Activated CD8-positive, alpha-beta memory T cell treated with anti-CD3 and anti-CD28 coated beads for 24 hours (primary cell): ENCODE measurements at places on chromosomes 13 and 19.

DNA sequence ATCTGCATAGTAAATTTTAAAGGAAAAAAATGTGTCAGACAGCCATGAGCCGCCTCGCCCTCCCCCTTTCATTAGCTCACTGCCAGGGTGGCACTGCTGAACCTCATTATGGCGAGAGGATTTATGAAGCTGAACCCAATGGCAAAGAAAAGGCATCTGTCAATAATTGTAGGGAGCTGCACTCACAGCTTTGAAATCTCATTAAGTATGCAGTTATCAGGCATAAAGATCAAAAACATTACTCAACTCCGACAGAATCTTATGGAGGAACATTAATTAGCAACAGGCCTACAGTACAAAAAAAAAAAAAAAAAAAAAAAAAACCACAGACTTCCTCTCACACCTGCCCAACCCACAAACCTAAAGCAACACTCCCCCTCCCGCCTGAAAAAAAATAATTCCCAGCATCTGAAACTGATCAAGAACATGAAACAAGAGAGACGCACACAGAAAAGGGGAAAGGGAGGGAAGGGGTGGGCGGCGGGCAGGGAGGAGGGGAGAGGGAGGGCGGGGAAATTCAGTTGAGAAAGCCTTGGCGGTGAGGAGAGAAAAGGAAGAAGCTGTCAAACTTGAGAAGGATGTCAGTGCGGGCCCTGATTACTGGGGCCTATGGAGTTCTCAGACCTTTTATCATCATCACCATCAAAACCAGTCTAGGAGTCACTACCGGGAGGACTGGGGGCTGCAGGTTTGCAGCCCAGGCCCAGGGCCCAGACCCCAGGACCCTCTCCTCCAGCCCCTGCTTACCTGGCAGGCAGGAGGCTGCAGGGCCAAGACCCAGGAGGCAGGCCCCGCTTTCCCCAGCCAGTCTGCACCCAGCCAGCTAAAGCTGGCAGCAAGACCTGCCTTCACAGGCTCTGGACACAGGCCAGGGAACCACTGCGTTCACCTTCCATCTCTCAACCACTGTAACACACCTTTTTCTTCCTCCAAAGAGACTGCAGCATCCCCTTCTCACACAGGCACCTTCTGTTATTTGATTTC lies 8.9 kb downstream of the TSHZ3 start:
- DNase-seq: no peak

- DNase-seq: peak; percentile 81
Measured at GRCh38 chr19:7928741-7929701, 3.1 kb upstream of the CTXN1 start.

DNA sequence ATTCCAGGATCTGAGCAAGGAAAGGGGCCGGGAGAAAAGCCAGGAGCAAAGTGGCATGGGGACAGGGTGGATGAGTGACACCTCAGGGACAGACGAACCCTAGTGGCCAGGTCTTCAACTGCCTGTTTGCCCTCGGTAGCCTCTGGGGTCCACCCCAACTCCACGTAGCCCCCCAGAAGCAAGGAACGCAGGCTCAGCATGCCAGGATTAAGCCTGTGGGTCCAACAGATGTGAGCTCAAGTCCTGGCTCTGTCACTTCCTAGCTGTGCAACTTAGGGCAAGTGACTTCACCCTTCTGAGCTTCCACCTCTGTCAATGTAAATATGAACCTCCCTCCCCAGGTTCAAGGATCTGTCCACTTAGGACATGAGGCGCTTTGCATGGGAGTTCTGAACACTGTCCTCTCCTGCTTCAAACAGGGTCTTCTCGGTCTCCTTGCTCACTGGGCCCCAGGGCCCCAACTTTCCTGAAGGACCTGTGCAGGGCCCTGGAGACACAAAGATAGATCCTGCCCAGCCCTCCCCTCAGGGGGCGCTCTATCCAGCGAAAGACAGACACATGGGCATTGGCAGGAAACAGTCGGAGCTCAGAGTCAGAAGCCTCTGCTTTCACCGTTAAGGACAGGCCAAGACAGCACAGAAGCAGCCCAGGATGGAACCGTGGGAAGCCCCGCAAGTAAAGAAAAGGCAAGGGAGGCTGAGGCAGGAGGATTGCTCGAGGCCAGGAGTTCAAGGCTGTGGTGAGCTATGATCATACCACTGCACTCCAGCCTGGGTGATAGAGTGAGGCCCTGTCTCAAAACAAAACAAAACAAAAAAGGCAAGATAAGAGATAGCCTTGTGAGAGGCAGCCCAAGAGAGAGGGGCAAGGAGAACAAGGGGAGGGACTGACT lies 13.2 kb downstream of the SYDE1 start:
- no peak for DNase-seq

DNA sequence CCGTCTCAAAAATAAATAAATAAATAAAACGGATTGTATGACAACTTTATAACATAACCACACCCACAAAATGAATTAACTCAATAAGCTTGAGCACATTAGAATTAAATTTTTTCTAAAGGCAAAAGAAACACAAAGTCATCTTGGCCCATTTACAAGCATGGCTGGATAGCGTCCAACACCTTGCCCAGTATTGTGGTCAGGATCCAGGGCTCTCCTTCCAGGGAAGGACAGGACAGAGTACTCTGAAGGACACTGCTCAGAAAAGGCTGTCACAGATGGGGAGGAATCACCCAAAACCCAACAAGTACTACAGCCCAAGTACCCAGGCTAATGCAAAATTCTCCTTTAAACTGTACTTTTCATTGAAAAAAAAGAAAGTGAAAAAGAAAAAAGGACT lies 27.1 kb downstream of the SUGP2 start:
- no peak for DNase-seq

DNA sequence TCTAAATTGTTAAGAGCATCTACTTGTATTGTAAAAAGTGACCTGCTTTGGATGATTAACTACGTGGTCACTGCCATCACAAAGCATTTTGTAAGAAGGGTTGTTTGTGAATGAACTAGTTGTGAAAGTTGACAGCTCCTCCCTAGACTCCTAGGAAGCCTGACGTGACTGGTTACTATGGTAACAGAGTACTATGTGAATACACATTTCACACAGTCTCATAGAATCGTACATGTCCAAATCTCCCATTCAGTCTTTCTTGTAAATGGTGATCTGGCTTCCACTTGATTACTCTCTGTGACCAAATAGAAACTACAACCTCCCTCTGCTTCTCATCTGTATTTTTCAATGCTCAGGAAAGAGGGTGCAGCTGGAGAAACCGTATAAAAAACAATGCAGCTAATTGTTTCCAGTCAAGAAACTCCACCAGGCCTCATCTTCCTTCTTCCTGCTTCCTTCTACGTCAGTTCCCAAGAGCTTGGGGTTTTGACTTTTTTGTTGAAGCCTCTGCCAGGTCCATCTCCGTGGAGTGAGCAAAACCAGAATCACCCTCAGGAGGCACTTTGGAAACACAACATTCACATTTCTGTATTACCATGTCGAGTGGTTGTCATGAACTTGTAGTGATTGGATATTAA lies 83.4 kb downstream of the GPC6 start:
- DNase-seq: no peak

DNA sequence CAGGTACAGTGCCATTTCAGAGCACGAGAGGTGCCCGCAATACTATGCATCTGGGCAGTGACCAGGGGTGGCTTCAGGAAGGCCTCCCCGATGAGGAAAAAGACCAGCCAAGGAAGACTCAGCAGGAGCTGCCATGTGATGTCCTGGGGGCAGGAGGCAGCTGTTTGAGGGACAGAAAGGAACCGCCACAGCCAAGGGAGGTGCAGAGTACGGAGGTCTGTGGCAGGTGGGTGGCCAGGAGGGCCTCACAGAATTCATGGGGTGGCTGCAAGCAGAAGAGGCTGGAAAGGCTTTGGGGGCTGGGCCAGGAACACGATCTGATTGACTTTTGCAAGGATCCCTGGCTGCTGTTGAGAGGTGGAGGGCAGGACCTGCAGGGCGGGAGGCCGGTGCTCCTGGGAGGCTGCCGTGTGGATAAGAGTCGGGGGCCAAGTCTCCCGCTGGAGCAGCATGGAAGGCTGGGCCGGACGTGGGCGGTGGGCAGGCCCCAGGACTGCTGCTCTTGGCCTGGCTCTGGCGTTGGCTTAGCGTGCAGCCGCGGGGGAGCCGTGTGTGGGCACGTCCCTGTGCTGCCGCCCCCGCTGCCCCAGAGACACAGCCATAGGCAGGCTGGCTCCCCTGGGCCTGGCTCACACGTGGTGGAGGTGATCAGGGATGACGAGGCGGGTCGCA lies 29.1 kb downstream of the CEBPA start:
- DNase-seq: no peak

DNA sequence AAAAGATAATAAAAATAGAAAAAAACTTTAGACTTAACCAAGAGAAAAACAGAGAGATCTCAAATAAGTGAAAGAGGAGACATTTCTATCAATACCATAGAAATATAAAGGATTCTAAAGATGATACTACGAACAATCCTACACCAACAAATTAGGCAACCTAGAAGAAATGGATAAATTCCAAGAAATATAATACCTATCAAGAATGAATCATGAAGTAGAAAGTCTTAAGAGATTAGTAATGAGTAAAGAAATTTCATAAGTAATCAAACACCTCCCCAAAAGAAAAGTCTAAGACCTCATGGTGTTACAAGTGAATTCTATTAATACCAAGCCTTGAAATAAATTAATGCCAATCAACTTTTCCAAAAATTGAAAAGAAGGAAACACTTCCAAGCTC lies 1584.5 kb upstream of the MIR17HG start:
- no peak for DNase-seq

- no peak for DNase-seq
Measured at GRCh38 chr13:102597029-102597961, 509 bp downstream of the TPP2 start.

DNA sequence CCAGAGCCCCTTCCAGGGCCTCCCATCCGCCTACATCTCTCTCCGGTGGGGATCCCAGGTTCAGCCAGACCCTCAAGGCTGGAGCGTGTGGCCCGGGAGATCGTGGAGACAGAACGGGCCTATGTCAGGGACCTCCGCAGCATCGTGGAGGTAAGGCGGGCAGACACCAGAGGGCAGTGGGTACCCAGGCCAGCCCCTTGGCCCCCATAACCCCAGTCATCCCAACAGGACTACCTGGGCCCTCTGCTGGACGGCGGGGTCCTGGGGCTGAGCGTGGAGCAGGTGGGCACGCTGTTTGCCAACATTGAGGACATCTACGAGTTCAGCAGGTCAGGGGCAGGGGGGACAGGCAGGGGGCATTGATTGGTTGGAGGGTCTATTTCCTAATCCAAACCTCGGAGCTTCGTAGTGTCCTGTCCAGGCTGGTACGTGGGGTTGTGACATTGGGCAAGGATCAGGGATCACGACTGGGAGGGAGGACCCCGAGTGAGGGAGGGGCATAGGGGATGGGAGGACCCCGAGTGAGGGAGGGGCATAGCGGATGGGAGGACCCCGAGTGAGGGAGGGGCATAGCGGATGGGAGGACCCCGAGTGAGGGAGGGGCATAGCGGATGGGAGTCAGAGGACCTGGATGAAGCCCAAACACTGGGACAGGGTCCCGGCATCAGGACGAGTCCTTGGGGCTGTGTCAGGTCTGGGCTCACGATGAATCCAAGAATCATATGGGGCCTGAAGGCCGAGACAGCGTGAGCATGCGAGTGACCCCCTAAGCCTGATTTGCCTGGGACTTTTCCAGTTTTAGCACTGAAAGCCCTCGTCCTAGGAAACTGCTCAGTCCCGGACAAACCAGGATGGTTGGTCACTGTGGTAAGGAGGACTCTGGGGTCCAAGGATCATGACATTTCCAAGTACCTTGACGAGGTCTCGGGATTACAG lies 2.9 kb downstream of the PLEKHG2 start:
- DNase-seq: no peak

GRCh38 chr13:97979051-97979450 lies 25.6 kb downstream of the IPO5 start:
- DNase-seq: no peak

DNA sequence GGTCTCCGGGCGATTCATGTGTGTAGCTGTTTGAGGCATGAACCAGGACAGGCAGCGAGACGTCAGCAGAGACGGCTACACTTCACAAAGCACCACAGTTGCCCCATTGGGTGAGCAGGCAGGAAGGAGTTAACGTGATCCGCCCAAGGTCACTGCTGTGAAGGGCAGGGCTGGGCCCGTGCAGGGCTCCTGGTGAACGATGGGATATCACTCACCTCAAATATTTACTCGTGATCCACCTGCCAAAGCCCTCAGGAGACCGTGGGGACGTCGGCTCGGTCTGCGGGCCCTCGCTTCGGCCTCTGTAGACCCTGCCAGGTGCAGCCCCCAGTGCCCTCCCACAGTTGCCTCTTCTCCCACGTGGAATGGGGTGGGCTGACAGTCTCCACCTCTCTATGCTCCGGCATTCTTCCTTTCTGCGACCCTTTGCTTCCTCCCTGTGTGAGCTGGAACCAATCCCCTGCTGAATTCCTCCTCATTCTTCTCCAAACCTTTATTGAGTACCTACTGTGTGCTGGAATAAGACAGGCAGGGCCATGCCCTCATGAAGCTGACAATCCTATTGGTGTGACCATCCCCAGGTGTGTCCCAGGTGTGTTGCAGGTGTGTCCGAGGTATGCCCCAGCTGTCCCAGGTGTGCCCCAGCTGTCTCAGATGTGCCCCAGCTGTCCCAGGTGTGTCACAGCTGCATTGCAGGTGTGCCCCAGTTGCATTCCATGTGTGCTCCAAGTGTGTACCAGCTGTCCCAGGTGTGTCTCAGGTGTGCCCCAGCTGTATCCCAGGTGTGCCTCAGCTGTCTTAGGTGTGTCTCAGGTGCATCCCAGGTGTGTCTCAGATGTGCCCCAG lies 2.0 kb upstream of the GRK1 start:
- DNase-seq: no peak

- DNase-seq: no peak
Measured at GRCh38 chr19:56639217-56639616, 3.7 kb upstream of the SMIM17 start.

- peak; percentile 90 for DNase-seq
Measured at GRCh38 chr19:12792051-12792852, 966 bp downstream of the JUNB start.

DNA sequence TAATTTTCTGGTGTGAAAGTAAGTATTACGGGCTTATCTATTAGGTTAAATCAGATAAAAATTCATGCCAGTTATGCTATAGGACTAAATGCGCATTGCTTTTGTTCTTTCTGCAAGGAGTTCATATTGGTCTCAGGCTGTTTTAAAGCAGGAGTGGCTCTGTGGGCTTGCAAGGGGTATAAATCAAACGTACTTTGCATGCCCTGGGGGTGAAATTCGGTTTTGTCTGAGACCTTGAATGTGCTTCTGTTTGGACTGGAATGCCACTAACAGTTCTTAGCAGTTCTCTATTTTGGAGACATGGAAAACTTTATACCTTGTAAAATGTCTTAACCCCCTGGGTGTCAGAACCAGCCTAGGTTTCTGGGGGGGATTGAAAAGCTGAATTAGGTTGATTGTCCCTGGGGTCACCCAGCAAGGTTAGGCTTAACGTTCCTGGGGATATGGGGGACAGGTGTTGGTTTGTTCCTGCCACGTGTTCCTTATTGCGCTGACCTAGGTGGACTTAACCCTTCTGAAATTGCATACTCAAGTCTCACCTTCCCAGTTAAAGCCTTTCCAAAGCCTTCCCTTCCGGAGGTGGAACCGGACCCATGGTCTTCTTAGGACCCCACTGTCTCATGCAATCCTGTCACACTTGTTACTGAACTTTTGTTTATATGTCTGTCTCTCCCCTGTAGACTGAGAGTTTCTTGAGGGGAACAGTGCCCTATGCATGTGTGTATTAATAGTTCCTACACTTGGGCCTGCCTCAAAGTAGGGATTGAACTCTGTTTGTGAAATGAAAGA lies 182.2 kb downstream of the LMO7 start:
- DNase-seq: no peak

GRCh38 chr13:44951184-44951583 lies 38.1 kb downstream of the NUFIP1 start:
- DNase-seq: no peak
